Activated CD4-positive, alpha-beta T cell treated with anti-CD3 and anti-CD28 coated beads for 24 hours (primary cell): ENCODE measurements at places on chromosomes 7 and 10.

- DNase-seq = no peak
These were observed 79.2 kb downstream of the C7orf25 start for GRCh38 chr7:42832667-42833066.

- DNase-seq = peak; percentile 62
These were observed at the start of gene MINDY4 for GRCh38 chr7:30771174-30771879. Gene MINDY4 (plus strand): TSS chr7:30771417. CDS start chr7:30771494, 77 bp downstream.

GRCh38 chr10:86023931-86024280 lies 342.7 kb downstream of the GRID1 start:
- no peak for DNase-seq

DNA sequence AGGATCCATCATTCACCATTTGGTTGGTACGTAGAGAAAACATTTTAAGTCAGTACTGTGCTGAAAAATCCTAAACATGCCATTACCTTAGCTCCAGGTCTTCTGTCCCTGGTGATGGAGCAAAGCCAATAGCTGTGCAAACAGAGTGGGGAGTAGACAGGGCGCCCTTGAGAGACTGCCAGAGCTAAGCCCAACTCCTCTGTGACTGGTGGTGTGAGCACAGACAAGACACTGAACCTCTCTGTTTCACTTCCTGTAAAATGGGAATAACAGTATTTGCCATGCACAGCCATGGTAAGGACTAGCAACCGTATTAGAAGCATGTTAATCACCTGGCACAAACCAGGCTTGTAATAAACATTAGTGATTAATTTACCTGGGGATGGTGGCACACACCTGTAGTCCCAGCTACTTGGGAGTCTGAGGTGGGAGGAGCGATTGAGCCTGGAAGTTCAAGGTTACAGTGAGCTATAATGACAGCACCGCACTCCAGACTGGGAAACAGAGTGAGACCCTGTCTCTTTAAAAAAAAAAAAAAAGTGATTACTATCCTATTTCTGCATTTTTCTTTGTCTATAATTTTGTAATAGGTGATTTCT lies 28.7 kb downstream of the LYZL1 start:
- no peak for DNase-seq

- DNase-seq = no peak
These were observed 24.6 kb upstream of the TMEM248 start for GRCh38 chr7:66896441-66896840.

DNA sequence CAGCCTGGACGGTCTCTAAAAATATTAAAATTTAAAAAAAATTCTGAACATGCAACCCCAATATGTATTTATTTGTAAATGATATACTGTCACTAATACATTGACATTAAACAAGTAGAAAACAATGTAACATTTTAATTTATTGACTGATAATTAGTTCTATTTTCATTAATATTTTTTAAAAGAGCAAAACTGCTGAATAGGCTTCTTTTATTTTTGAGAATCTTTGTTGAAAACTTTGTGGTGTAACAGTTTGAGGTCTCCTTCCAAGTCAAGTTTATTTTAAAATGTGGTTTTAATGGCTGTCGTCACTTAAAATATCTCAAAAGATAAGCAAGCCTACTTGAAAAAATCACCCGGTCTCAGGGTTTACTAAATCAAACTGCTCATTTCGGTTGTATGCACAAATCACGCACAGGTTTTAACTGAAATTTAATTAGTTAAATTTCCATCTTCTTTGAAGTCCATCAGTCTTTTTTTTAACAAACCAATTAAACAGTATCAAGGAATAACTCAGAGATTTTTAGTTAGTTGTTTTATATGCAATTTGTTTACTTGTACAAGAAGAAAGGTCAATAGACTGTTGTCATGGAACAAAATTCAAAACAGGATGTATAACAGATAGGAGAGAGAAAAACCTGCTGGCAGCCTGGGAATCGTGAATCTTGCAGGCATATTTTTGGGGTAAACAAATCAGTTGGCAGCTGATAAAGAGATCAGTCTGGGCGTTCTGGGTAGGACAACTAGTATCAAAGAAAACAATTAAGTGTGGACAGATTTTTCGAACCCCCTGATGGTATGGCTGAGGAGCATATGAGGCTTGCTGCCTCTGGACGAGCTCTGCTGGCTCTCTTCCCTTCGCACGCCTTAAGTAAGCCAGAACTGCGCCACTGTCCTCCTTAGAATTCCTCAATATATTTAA lies 9.7 kb upstream of the EDRF1 start:
- no peak for DNase-seq

DNA sequence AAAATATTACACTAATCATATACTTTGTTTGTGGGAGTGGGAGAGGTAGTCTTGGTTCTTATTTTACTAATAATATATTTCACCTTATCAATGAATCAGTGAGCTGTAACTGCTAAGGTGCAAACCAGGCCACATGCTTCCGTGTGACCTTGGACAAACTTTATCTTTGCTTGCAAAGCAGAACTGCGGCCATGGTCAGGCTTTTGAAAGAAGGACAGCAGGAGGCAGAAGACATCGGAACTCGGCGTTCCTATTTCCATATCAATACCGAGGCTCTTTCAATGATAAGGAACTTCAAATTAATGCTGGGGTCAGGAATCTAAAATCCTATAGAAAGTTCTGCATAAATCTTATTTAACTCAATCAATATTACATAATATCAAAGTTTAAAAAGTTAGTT lies 491.9 kb upstream of the PFKP start:
- no peak for DNase-seq

- no peak for DNase-seq
These were observed 526 bp upstream of the LAMTOR4 start for GRCh38 chr7:100148225-100148558.

DNA sequence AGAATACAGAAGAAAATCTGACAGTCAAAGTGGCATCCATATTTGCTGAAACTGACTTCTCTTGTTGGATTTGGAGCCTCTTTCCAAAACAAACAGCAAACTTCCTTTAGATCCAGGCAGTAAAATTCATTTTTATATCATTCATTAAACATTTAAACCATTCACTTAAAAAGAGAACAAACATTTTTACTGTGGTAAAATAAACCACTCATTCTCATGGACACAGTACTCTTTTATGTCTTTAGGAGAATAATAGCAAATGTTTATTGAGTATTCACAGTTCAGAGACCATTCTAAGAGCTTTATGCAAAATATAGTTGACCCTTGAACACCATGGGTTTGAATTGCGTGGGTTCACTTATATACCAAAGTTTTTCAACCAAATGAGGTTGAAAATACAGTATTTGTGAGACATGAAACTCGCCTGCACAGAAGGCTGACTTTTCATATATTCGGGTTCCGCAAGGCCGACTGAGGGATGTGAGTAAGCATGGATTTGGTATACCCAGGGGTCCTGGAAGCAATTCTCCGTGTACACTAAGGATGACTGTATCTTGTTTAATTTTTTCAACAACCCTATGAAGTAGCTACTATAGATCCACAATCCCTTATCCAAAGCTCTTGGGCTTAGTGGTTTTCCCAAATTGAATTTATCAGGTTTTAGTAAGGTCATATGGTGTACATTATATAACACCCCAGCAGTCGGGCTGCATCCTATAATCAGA lies 49.1 kb downstream of the ATXN7L1 start:
- no peak for DNase-seq

DNA sequence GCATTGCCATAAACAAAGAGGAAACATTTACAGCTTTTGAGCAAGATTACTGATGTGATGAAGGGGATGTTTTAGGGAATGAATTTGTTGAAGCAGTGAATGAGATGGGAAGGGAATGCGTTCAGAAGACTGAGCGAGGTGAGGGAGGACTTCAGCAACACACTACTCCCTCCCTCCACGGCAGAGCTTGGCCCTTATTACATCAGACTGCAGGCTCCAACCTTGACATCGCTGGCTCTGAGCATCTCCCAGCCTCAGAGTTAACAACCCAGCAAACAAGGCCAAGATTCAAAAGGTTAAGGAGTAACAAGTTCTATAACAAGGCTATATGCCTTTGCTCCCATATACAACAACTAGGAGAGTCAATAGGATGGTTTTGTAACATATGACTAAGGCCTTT lies 164.4 kb downstream of the ELMO1 start:
- no peak for DNase-seq
